NCI-H2081 (cell line): ENCODE measurements at places on chromosomes 1 and 21.

GRCh38 chr1:1402072-1402900, 3.2 kb upstream of the CCNL2 start:
- peak; percentile 24 for DNase-seq

- DNase-seq = no peak
These were observed 898 bp downstream of the LDLRAP1 start for GRCh38 chr1:25544243-25544764.

- no peak for DNase-seq
These were observed 14.3 kb downstream of the FBXO28 start for GRCh38 chr1:224127925-224128819.

DNA sequence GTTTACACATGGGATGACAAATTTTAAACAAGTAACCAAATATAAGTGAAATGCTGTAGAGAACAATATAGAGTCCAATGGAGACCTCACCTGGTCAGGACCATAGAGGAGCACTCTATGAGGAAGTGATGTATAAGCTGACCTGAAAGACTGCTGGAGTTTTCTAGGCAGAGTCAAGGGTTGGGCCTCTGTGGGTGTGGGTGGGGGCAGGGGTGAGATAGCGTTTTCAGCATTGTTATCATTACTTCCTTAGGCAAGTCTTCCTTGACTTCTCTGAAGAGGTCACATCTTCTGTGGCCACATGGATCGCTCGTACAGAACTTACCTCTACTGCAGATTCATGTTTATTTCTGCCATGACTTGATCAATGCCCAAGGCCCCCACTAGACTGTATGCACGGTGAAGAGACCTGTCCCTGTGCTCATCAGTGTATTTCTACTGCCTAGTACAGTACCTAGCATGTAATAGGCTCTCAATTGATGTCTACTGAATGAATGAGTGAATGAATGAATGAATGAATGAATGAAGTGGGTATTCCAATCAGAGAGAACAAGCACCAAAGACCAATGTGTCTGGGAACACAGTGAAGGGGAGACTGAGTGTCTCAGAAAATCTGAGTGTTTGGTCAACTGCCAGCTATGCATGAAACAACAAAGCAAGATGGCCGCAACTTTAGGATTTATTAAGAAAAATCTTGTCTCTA, 116.5 kb downstream of the RNF220 start:
- no peak for DNase-seq

GRCh38 chr1:206710460-206710823, 25.7 kb downstream of the MAPKAPK2 start:
- DNase-seq = no peak

DNA sequence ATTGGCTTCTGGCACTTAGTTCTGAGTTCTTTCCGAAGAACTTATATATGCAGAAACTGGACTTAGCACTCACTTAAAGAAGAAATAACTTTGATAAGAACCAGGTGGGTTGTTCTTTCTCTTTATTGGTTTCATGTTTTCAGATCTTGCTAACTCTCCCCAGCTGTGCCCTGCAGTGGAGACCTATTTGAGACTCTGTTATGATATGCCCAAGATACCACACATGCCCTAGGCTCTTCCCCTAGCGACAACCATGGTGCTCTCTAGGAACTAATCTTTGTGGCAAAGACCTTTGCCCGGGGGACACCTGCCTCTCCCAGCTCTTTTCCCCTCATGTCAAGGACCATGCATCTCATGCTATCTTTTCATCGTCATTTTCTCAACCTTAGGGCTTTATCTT, 128.8 kb downstream of the PBX1 start:
- no peak for DNase-seq

GRCh38 chr1:37997256-37998088, 7.7 kb upstream of the SF3A3 start:
- no peak for DNase-seq

GRCh38 chr21:36436829-36437744, 42.8 kb downstream of the CLDN14 start:
- DNase-seq = no peak

DNA sequence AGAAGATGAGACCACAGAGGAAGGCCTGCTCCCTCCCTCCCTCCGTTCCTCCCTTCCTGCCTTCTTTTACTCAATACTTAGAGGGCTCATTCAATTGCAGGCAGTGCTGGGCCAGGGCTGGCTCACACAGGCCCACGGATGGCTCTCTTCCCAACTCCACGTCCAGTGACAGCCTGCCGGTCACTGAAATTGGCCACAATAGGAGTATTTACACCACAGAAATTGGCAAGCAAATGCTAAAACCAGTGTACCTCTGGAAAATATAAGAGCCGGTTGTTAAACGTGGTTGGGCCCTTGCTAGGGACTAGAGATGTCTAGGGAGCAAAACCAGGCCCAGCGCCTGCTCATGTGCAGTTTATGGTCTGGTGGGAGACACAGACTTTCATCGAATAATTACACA, 72.4 kb upstream of the TMEM51 start:
- no peak for DNase-seq

DNA sequence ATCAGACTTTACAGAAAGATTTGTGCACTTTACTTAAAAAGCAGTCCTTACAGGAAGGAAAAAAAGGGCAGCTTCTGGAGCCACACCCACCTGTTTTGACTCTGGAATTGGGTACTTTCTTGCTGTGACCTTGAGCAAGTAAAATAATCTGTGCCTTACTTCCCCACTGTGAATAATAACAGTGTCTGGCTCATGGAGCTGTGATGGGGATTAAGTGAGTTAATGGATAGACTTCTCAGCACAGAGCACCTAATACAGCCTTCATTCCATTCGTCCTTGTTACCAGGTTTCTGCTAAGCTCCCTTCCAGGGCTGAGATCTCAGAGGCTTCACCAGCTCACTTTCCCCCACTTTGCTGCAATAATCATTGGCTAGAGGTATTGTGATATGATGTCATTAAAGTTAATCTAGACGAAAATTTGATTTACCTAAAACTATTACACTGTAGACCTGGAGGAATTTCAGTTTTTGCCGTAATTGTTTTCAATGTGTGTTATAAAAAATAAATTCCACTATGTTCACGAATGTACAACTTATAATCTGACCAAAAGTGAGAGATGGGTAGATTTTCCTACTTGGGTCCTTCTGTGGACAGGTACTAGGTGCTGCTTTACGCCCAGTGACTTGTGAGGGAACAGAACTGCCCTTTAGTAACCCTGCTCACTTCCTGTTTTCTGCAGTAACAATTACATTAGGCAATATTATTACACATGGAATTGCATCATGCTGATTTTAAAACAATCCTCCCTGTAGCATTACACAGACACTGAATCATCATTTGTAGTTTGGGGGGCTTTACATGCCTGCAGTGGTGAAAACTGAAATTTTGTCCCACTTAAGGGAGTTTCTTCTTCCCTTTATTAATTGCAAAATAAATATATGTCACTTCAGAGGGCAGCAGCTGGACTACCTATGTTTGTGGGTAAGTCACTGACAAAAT, 19.7 kb upstream of the ABCG1 start:
- no peak for DNase-seq

DNA sequence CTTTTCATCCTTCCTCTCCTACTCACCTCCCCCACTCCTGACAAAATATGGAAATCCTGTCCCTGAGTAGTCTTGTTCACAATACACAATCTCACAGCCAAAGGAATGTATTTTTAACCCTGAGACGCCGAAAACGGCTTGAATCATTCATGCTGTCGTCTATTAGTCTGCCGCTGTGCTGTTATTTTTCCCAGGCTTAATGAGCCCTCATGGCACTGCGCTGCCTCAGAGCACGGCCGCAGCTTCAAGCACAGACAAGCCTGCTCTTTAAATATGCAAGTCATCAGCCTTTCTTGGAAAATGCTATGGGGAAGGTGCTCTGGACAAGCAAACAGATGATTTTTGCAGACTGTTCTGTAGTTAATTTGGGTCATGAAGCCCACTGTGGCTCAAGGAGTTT, 302.7 kb downstream of the DISC1 start:
- no peak for DNase-seq

DNA sequence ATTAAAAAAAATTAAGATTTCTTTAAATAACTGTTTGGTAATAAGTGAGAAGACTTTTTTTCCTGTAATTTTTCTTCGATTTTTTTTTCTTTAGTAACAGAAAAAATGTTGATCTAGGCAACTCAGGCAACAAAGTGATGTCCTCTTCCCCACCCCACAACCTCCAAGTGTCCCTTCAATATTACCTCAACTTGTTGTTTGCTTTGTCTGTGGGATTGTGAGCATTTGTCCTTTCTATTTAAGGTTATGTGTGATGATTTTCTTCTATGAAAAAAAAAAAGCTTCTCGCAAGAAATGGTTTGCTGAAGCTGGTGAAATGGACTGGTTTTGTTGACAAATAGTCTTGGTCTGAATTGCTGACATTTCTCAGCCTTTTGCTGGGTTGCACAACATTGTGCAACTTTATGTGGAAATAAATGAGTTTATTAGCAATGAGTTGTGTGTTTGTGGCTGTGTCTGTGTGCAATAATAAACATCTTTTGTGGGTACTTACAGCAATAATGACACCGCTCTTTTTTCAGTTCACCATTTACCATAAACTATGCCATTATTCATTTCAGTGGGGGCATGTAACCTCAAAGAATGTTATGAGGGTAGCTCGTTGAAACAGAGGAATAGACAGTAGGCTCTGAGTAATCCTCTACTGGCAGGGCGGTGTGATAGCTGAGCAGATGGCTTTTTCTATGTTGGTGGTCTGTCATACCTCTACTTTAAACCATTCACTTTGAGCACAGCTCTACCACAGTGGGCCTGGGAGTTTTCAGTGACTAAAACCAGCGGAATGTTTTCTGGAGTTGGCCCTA, 218.4 kb downstream of the HLX start:
- DNase-seq = no peak

DNA sequence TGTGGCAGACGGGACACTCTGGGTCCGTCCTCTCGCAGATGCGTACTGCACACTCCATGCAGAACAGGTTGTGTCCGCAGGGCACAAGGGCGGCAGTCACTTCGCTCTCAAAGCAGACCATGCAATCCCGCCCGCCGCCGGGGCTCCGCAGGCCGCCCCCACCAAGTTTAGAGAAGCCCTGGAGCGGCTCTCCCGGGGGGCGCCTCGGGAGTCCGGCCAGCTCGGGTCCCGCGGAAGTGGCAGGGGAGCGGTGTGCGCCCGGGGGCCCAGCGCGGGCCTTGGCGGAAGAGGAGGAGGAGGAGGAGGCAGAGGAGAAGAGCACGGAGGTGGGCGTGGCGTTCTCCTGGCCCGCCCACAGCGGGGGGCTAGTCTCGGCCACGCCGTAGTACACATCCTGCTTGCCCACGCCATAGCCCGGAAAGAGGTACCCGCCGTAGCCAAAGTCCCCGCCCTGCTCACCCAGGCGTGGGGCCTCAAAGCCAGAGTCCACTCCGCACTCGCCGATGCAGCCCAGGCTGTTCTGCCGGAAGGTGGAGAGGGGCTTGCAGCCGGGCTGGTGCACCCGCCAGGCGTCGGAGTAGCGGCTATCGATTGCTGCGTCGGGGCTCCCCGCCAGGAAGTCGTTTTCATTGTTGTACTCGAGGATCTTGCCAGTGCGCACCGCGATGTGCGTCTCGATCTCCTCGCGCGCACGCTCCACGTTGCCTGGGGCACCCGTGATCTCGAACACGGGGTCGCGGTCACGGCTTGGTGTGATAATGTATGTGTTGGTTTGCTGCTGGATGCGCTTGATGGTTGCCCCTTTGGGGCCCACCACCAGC, 5.4 kb downstream of the MEX3A start:
- no peak for DNase-seq

- DNase-seq = no peak
These were observed 105.4 kb upstream of the PDC start for GRCh38 chr1:186566140-186566855.

- no peak for DNase-seq
These were observed 185.2 kb upstream of the TMEM51 start for GRCh38 chr1:14968251-14968851.

DNA sequence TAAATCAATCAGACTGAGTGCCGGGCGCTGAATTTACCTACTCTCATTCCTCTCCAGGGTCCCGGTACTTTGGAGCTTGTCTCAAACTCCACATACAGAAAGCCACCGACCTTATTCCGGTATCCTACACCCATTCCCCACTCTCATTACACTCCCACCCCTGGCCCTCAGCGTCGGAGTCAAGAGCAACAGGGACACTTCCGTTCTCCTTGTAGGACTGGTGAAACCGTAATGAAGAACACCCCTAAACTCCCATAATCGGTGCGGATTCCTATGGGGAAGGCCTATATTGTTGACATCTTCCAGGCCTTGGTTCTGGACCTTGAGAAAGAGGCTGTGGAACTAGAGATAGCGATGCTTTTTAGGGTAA, 798 bp downstream of the ZBED6 start:
- DNase-seq = peak; percentile 21

GRCh38 chr1:232979558-232979957, 29.1 kb downstream of the NTPCR start:
- DNase-seq = no peak

- no peak for DNase-seq
These were observed 142.8 kb downstream of the ETS2 start for GRCh38 chr21:38948377-38949069.

- no peak for DNase-seq
These were observed 150.8 kb downstream of the PEX14 start for GRCh38 chr1:10625554-10625953.

GRCh38 chr1:188582911-188583532, 1754.3 kb downstream of the PLA2G4A start:
- no peak for DNase-seq

- DNase-seq = no peak
These were observed 245.4 kb downstream of the NPHP4 start for GRCh38 chr1:5746611-5747425.

- no peak for DNase-seq
These were observed 28.7 kb downstream of the PTGFR start for GRCh38 chr1:78519446-78519845.

DNA sequence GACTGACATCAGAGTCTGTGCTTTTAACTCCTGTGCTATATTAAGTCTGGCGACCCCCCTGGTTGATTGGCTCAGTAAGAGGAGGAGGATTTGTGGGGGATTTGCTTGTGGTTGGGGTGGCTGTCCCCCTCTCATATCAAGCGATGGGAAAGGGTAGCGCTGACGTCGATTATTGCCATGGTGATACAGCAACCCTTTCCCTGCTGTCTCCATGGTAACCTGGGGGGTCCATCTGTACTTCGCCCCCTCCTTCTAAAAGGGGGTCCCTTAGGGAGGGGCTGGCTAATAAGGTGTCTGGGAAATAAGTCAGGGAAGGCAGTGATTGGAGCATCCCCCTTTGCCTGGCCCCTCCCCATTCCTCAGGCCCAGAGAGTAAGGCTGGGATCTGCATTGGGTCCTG, 4.7 kb downstream of the FAM229A start:
- no peak for DNase-seq
